ENCODE measurements at places on chromosomes 5 and 9. TPM values are rescaled to one million over a fixed set of nuclear protein-coding genes. Genes with fewer than 3 reads are reported as not detected.

DNA sequence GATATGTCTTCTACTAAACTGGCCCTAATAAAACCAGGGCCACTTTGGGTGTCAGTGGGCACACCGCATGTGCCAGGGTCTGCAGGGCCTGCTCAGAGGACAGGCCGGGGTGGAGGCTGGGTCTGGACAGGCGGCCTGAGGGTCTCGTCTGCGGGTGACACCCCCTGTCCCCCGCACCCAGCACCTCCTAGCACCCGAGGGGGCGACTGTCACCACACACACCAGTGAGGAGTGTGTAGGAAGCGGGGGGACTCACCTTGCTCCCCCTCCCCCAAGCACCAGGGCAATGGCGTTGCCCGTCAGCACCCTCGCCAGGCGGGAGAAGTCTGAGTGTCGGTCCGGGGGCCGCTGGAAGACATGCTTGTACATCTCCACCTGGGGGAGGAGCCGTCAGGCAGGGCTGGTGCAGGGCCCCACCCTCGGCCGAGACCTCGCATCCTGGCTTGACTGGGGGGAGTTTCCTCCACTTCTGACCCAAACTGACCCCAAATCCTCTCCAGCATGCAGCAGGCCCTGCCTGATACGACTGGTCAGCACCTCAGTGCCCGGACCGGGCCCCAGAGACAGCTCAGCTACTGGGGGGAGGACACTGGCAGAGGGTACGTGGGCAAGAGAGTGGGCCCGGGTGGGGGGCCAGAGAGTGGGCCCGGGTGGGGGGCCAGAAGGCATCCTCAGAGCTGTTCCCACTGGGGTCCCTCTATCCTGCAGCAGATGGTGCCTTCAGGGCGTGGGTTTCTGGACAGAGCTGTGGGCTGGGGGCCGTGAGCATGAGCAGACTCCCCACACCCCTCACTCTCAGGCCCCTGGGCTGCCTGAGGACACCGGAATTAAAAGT is 18.9 kb upstream of the NSMF start:
- no peaks in the 10 kb centered on the region for H3K27me3 ChIP-seq
- no peak overlapping the region for H3K4me3 ChIP-seq
- DNase-seq, result no peak
- no peak overlapping the region for H3K27ac ChIP-seq
- H3K36me3 ChIP-seq, result no peaks in the 10 kb centered on the region

DNA sequence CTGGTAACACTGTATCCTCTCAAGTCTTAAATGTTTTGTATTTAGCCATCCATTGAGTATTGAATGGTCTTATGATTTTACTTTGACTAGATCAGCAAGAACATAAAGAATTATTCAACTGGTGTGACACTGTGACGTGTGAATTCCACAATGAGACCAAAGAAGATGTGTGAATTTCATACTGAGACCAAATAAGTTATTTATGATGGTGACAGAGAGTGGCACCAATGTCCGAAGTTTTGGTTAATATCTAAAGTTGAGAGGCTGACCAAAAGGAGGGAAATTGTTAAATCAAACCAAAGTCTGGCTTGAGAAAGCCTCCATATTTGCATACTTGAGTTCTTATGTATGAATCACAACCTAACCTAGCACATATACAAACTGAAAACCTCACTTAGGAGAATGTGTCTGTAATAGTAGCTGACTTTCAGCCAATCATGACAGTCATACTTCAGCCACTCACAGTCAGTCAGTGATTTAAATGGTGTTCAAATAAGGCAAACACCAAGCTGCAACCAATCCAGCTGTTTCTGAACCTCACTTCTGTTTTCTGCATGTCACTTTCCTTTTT is 31.5 kb upstream of the FAM170A start:
- H3K4me1 ChIP-seq, result no peaks in the 10 kb centered on the region
- DNase-seq, result no peak
- no peak overlapping the region for H3K4me3 ChIP-seq
- H3K27ac ChIP-seq, result no peak overlapping the region

DNA sequence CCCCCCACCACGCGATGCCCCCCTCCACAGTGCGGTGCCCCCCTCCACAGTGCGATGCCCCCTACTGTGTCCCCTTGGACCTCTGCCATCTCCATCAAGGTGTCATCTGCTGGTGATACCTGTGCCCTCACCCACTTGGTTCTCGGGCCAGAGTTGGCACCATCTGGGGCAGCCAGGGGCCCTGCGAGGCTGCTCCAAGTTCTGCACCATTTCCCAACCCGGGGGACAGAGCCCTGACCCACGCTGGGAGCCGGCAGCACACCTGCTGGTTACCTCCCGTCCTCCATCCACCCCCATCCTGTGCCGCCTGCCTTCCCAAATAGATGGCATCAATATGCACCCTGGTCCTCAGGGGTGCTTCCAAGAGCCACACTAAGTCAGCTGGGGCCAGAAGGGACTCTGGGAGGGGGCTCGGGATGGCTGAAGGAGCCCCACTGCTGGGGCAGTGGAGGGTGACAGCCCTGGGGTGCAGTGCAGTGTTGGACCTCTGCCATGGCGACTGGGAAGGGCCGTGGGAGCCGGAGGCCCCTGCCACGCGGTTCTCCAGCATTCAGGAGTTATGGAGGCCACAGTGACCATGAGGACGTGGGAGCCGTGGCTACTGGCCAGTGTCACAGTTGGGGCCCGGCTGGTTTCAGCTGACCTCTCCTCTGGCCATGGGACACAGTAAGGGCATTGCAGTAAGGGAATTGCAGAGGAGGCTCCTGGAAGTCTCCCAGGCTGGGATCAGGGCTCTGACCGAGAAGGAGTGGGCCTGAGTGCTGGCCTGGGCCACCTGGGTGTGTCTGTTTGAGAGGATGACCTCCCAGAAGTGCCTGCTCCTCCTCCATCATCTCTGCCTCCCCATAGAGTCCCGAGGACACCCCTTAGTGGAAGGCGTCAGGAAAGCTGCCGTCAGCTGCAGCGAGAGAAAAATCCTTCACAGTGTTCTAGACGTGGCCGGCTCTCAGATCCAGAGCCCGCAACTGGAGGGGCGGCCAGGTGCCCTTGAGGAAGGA is 44.2 kb upstream of the NOTCH1 start:
- H3K4me3 ChIP-seq, result no peak overlapping the region
- H3K27me3 ChIP-seq, result no peaks in the 10 kb centered on the region
- no peaks in the 10 kb centered on the region for H3K36me3 ChIP-seq
- H3K4me1 ChIP-seq, result peaks cover 12% of the 10 kb centered on the region
- no peak for DNase-seq

- no peaks in the 10 kb centered on the region for H3K27me3 ChIP-seq
- no peaks in the 10 kb centered on the region for H3K4me1 ChIP-seq
- DNase-seq, result no peak
- no peak overlapping the region for H3K27ac ChIP-seq
These were observed 107.6 kb downstream of the GRIA1 start for GRCh38 chr5:153598099-153598498.

GRCh38 chr5:160152901-160153300 is 33.7 kb upstream of the PWWP2A start:
- no peak overlapping the region for H3K4me3 ChIP-seq
- no peaks in the 10 kb centered on the region for H3K27me3 ChIP-seq
- peaks cover 6% of the 10 kb centered on the region for H3K4me1 ChIP-seq

Gene ZMYND19
- 29.1 TPM for total RNA-seq

DNA sequence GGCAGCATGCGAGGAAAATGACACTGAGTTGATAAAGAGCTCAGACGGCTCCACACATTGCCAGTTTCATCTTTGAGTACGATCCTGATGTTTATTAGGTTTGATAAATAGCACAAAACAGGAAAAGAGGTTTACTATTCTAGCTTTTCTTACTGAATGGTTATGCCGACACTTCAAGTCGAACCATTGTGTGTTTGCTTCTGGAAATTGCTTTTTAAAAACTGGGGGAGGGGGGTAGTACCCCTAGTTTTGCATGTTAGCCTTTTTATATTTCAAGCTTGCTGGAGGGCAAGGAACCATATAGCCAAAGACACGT is 5.2 kb downstream of the PTCH1 start:
- H3K4me3 ChIP-seq, result peak overlapping the region; percentile 42
- peaks cover 4% of the 10 kb centered on the region for H3K27me3 ChIP-seq
- DNase-seq, result no peak
- H3K36me3 ChIP-seq, result no peaks in the 10 kb centered on the region
- peak overlapping the region; percentile 4 for H3K27ac ChIP-seq
- peaks cover 38% of the 10 kb centered on the region for H3K4me1 ChIP-seq

Gene AFAP1L1
- total RNA-seq, result not detected

DNA sequence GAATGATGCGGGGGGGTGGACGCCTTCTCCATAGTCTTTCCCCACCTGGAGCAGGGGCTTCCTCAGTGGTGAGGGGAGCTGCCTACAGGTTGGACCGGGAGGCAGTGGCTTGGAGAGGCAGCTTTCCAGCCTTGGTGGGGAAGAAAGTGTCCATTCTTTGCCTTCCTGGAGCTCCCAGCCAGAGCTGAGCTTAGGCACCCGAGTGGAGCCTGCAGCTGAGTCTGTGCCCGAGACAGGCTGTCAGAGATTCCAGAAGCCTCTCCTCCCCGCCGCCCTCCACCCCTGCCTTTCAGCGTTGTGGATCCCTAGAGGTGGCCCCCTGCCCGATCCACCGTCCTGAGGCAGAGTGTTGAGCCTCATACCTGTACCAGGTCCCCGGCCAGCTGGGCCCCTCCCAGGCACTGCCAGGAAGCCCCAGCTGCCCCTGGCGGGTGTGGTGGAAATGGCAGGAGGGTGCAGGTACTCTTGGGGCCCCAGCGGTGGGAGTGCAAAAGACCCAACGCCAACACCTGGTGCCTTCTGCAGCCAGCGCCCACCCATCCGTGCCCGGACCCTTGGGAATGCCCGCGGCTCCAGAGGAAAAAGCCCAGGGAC is 112.0 kb downstream of the RXRA start:
- H3K36me3 ChIP-seq, result no peaks in the 10 kb centered on the region
- H3K4me3 ChIP-seq, result no peak overlapping the region
- H3K4me1 ChIP-seq, result peaks cover 9% of the 10 kb centered on the region

DNA sequence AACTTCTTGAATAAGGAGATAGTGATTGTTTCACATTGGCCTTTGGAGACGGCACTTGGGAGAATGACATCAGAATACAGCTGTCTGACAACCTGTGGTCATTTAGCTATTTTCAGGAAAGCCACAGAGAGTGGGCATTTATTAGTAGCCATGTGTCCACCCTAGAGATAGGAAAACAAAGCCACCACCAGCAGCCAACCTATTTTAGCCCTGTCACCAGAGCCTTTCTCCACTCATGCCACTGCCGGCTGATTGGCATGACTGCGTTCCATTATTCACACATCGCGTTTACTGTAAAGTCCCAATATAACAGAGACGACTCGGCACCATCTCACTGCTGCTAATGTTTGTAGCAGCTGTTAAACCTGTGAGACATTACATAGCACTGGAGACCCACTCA is 330.1 kb downstream of the NDUFS4 start:
- DNase-seq, result no peak
- no peaks in the 10 kb centered on the region for H3K36me3 ChIP-seq
- no peaks in the 10 kb centered on the region for H3K27me3 ChIP-seq
- H3K4me3 ChIP-seq, result no peak overlapping the region
- H3K27ac ChIP-seq, result no peak overlapping the region

- no peaks in the 10 kb centered on the region for H3K27me3 ChIP-seq
- no peak for DNase-seq
- no peaks in the 10 kb centered on the region for H3K36me3 ChIP-seq
- peaks cover 39% of the 10 kb centered on the region for H3K4me1 ChIP-seq
- H3K4me3 ChIP-seq, result no peak overlapping the region
These were observed 216.4 kb upstream of the MAP3K1 start for GRCh38 chr5:56598941-56599340.

GRCh38 chr9:89356782-89357181 is 38.5 kb downstream of the SECISBP2 start:
- H3K36me3 ChIP-seq, result peaks cover 84% of the 10 kb centered on the region
- peaks cover 13% of the 10 kb centered on the region for H3K4me1 ChIP-seq
- no peak overlapping the region for H3K27ac ChIP-seq
- no peak for DNase-seq

Gene MAP1B
- not detected for total RNA-seq

DNA sequence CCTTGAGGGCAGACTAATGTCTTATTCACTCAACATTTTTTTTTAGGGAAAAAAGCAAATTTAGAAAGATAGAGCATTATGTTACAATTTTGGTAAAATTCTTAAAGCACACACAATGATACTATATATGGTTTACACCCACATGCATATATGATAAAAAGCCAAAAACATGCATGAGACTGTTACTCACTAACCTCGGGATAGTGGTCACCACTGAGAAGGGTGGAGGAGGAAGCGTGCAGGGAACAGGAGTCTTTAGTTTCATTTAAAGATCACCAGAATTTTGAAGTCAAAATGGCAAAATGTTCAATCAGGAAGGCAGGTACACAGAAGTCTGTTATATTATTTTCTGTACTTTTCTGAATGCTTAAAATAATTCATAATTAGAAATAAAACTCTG is 9.2 kb downstream of the ARL15 start:
- no peak for DNase-seq
- H3K36me3 ChIP-seq, result no peaks in the 10 kb centered on the region
- no peaks in the 10 kb centered on the region for H3K4me1 ChIP-seq
- no peaks in the 10 kb centered on the region for H3K27me3 ChIP-seq
- no peak overlapping the region for H3K4me3 ChIP-seq
- no peak overlapping the region for H3K27ac ChIP-seq

GRCh38 chr5:177997319-177997670 is 1.3 kb upstream of the PROP1 start:
- no peaks in the 10 kb centered on the region for H3K4me1 ChIP-seq
- no peaks in the 10 kb centered on the region for H3K27me3 ChIP-seq
- no peak for DNase-seq
- no peak overlapping the region for H3K4me3 ChIP-seq

DNA sequence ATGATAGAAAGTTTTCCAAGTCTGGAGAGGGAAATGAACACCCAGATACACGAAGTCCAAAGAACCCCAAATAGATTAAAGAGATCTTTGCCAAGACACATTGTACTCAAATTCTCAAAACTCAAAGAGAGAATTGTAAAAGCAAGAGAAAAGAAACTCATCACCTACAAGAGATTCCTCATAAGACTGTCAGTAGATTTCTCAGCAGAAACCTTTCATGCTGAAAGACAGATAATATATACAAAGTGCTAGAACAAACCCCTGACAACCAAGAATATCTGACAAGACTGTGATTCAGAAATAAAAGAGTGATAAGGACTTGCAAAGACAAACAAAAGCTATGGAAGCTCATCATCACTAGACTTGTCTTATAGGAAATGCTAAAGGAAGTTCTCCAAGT is 326.7 kb upstream of the ZNF608 start:
- H3K36me3 ChIP-seq, result no peaks in the 10 kb centered on the region
- no peak overlapping the region for H3K4me3 ChIP-seq
- no peak for DNase-seq
- no peaks in the 10 kb centered on the region for H3K4me1 ChIP-seq
- no peaks in the 10 kb centered on the region for H3K27me3 ChIP-seq

Gene ZNF346
- total RNA-seq, result 24.0 TPM

GRCh38 chr5:77170-77501 is 14.8 kb upstream of the PLEKHG4B start:
- no peaks in the 10 kb centered on the region for H3K27me3 ChIP-seq
- no peak overlapping the region for H3K27ac ChIP-seq
- H3K36me3 ChIP-seq, result no peaks in the 10 kb centered on the region
- no peaks in the 10 kb centered on the region for H3K4me1 ChIP-seq
- DNase-seq, result no peak
